Effector CD4-positive, alpha-beta T cell (primary cell): ENCODE measurements at places on chromosomes 13 and 19.

DNA sequence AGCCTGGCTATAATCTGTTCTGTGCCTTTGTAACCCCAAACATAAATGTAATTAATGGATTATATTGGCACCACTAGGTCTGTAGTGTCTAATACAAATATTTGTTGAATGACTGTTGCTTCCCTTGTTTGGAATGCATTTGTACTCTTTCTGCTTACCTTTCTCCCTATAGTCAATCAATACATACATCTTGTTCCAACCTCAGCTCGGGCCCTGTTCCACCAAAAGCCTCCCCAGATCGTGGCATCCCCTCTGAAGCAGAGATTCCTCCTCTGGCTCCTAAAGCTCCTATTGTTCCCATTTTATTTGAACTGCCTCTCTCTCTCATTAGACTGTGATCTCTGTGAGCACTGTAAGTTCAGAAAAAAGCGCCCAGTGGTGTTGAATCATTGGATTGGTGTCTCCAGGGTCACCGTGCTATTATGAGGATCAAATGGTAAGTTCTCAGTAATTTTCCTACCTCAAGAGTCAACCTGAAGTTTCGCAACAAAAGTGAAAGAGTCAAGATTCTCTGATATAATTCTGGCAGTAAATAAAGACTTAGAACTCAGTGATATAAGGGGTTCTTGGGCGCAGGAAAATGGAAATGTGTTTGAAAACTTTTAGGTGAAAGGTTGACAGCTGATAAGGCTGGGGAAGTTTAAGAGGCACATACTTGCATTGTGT, 151.5 kb downstream of the KLF5 start:
- no peak for DNase-seq

DNA sequence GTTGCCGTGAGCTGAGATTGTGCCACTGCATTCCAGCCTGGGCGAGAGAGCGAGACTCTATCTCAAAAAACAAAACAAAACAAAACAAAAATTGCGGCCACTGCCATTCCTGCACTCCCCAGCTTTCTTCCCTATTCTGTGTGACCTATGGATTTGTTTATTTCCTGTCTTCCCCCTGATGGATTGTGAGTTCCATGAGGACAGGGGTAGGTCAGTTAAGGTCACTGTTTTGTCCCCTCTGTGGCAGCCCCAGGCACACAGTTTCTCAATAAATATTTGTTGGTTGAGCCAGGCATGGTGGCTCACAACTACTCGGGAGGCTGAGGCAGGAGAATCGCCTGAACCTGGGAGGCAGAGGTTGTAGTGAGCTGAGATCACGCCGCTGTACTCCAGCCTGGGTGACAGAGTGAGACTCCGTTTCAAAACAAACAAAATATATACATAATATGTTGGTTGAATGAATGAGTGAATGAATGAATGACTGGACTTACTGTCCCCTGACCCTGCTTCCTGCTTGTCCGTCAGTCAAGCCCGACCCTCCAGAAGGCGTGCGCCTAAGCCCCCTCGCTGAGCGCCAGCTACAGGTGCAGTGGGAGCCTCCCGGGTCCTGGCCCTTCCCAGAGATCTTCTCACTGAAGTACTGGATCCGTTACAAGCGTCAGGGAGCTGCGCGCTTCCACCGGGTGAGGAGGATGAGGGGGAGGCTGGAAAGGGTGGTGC, 5.0 kb downstream of the EBI3 start:
- no peak for DNase-seq

GRCh38 chr19:38662537-38663155, 15.2 kb downstream of the ACTN4 start:
- no peak for DNase-seq

DNA sequence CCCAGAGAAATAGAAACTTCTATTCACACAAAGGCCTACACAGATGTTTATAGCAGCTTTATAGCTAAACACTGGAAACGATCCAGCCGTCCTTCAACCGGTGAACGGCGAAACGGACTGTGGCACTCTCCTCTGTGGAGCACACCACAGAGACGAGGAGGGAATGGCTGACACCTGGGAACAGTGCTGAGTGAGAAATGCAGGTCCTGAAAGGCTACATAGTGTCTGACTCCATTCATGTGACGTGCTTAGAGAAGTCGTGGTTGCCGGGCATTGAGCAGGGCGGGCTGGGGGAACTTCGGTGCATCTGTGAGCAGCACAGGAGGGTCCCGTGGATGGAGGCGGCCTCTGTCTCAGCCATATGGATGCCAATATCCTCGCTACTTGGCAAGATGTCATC, 3.1 kb upstream of the GRK1 start:
- DNase-seq, result no peak

DNA sequence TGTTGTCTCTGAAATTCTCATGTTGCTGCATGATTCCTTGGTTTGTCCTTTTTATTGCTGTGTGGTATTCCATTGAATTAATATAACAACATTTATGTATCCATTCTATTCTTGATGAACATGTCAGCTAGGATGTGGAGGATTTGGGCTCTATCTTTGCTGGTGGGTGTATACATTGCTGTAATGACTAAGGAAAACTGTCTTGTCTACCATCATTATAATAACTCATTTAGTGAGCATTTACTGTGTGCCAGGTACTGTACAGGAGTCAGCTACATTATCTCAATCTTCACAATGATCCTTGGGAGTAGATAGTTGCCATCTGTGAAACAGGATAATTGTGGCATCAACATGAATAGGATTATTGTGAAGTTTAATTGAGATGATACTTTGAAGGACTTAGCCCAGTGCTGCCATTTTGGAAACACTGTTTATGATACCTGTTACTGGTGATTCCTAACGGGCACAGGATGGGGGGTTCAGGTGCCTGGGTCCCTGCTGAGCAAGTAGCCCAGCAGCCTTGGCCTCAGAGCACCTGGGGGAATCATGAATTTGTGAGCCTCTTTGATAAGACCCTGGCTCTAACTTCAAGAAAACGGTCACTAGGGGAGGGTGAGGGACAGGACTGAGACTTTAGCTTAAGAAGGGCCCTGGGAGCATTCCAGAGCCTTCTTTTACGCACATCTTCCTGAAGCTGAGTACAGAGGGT, 1.8 kb upstream of the CCNE1 start:
- DNase-seq, result no peak

- no peak for DNase-seq
Measured at GRCh38 chr19:53624771-53625545, 6.8 kb upstream of the DPRX start.

DNA sequence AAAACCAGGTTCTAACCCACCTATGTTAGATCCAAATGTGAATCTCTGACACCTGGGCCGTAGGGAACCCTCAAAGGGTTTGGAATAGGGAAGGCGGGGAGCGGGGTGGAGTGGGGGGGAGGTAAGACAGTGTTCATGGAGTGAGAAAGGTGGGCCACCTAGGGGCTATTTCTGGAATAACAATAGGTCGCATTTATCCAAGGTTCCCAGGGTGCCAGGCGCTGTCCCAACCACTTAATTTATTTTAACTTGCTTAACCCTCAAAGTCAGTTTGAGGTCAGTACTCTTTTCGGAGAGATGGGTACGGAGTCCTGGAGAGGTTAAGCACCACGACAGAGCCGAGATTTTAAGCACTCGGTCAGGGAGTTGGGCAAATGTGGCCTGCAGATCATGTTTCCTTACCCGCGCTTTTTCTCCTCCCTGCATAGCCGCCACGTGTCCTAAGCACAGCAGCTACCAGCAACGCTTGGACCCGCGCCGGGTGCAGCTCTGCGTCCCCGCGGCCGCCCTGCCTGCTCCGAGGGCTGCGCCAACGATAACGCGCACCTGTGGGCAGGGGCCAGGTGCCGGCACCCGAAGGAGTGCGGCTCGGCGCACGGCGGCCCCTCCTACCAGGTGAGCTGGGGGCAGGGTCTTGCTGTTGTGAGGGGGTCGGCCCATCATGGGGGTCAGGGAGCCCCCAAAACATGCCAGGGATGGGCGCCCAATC, 25.0 kb upstream of the FXYD3 start:
- peak; percentile 16 for DNase-seq

- no peak for DNase-seq
Measured at GRCh38 chr19:8196271-8196927, 12.8 kb upstream of the CERS4 start.

- DNase-seq, result no peak
Measured at GRCh38 chr19:49907745-49908446, 11.2 kb upstream of the IL4I1 start.

GRCh38 chr19:32750441-32751055, 31.0 kb downstream of the TDRD12 start:
- DNase-seq, result no peak

DNA sequence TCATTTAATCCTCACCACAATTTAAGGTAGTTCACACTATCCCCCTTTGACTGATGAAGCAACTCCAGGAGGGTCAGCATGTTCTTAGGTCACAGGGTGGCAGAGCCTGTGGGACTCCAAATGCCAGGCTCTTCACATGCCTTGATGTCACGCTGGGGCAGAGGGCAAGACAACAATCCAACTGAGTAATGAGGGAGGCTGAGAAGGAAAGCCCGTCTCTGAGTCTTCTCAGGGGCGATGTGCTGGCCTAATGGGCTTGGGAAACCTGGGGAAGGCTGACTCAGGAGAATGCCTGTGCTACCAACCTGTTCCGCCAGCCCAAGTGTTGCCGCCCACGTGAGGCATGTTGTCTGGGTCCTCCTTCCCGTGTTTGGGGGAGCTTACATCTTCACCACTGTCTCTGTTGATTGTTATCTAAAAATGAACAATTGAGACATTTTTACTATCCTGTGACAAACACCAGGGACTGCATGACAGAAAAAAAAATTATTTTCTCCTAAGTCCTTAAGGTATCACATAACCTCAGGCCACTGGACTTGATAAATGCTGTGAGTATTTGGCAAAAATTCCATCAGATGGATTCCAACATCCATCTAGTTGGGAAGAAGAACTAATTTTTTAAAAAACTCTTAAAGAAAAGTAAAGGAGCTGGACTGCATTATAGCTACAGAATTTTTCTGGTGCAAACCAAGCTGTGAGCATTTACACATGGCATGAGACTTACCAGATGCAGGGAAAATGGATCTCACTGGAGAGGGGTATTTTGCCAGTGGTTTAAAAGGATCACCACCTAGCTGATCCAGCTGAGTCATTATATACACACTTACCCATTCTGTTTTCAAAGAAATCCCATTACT, 157.5 kb downstream of the RGCC start:
- no peak for DNase-seq

DNA sequence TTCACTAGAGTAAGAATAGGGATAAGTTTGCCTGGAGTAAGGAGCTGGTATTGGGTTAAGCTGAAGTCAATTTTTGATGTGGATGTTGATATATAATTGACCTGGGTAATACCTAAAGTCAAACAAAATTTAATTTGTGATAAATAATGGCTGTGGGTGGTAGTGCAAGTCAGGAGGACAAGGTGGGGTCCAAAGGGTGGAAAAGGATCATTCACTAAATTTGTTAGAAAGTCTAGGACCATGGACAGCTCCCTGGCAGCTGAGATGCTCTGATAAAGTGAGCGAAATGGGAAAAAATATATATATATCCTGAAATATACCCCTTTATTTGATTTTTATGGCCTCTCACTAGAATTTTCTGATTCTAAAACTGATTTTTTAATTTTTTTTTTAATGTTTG, 463.5 kb downstream of the GPC6 start:
- no peak for DNase-seq

DNA sequence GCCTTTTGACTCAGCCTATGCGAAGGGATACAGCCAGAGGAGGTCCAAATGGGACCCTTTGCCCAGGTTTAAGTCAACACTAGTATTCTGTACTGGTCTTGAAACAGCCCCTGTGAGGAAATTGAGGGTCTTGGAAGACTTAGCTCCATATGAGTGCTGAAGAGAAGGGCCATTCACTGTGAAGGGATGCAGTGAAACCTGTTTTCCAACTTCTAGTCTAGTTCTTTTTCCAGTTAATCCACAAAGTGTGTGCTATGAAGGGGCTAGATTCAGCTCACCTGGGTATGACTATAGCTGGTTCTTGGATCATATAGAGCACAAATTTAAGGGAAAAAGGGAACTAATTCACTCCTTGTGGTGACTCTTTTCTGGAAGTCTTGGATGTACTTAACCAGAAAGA, 4.0 kb downstream of the ZBTB32 start:
- no peak for DNase-seq

GRCh38 chr19:29302002-29302928, 89.3 kb upstream of the UQCRFS1 start:
- DNase-seq, result no peak

- no peak for DNase-seq
Measured at GRCh38 chr19:19610376-19611202, 7.9 kb downstream of the PBX4 start.

- DNase-seq, result no peak
Measured at GRCh38 chr13:30194906-30195305, 112.4 kb downstream of the KATNAL1 start.

- DNase-seq, result no peak
Measured at GRCh38 chr13:61700620-61701019, 285.0 kb upstream of the PCDH20 start.

- no peak for DNase-seq
Measured at GRCh38 chr13:113644800-113645199, 13.2 kb downstream of the ATP4B start.

DNA sequence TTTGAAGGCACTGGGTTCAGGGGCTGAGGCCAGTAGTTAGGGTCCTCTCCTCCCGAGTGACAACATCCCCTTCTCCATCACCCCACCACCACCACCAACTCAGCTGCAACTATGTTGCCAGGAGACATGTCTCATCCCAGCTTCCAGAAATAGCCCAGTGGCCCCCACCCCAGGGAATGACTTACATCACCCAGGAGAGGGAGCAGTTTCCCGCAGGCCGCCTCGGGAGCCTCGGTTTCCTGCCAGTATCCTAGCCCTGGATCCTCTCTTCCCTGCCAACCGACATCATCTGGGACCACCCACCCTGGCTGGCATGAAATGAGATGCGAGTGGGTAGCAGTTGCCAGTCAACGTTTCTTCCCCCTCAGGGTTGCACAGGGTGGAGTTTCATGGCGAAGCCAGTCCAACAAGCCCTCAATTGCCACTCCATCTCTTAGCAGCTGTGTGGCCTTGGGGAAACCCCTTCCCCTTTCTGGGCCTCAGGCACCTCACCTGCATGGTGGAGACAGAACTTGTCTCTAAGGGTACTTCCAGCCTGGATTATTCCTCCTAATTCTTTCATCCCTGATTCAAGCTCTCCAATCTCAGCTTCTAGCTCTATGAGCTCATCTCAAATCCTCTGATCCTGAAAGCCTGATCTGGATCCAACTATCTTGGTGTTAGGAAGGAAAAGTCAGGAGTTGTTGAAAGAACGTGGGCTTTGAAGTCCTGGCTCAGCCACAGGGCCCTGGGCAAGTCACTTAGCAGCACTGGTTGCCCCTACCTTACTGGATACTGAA, 3.9 kb upstream of the GSK3A start:
- no peak for DNase-seq
